ENCODE measurements at places on chromosomes 11 and 22. TPM values are rescaled to one million over a fixed set of nuclear protein-coding genes. Genes with fewer than 3 reads are reported as not detected.

ARHGAP8 gene
- 3.3 TPM for total RNA-seq

TEX12 gene
- 0.32 TPM for total RNA-seq

DNA sequence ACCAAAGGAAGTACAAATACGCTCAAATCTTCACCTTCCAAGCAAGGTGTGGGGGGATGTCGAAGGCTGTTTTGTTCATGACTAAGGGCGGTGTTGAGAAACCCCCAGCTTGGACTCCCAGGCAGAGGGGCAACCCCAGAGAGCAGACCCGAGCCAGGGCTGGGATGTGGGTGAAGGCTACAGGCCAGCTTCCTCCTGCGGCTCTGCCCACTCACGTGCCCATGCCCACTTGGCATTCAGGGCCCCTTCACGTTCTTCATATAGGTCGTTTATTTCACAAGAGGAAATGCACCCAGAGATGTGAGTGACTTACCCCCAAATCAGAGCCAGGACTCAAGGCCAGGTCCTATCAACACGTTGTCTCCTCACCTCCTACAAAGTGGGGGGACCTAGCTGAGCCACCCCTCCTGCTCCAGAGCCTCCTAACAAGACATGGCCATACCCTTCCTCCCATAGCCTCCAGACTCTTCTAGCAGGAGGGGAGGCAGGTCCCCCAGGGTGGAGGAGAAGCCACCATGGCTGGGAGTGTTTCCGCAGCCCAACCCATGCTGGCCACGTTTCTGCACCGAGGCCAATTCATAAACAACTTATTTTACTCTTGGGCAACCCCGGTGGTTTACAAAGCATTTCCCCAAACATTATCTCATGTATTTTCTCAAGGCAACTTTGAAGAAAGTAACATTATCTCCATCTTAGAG, 22.0 kb downstream of the TMEM184B start:
- no peak for DNase-seq
- no peaks in the 10 kb centered on the region for H3K4me1 ChIP-seq
- H3K36me3 ChIP-seq = peaks cover 8% of the 10 kb centered on the region
- no peak overlapping the region for H3K27ac ChIP-seq

GRCh38 chr22:28017558-28017820, 98.4 kb upstream of the PITPNB start:
- H3K36me3 ChIP-seq = no peaks in the 10 kb centered on the region
- no peak overlapping the region for H3K4me3 ChIP-seq
- H3K27me3 ChIP-seq = no peaks in the 10 kb centered on the region
- no peak for DNase-seq
- no peaks in the 10 kb centered on the region for H3K4me1 ChIP-seq
- H3K27ac ChIP-seq = no peak overlapping the region

- H3K27ac ChIP-seq = no peak overlapping the region
- H3K36me3 ChIP-seq = peaks cover 2% of the 10 kb centered on the region
- H3K4me1 ChIP-seq = peaks cover 29% of the 10 kb centered on the region
- DNase-seq = no peak
- no peak overlapping the region for H3K4me3 ChIP-seq
Measured at GRCh38 chr22:42645341-42645937, 3.8 kb downstream of the CYB5R3 start.

GRCh38 chr11:12893787-12894672, 115.1 kb upstream of the RASSF10 start:
- peak; percentile 79 for DNase-seq
- H3K27me3 ChIP-seq = peaks cover 14% of the 10 kb centered on the region
- no peak overlapping the region for H3K27ac ChIP-seq
- no peaks in the 10 kb centered on the region for H3K36me3 ChIP-seq

Data from activated CD4-positive, alpha-beta T cell treated with anti-CD3 and anti-CD28 coated beads for 36 hours (primary cell).